LHCN-M2 (cell line): ENCODE measurements at places on chromosomes 4 and X. TPM values are rescaled to one million over a fixed set of nuclear protein-coding genes. Genes with fewer than 3 reads are reported as not detected.

ZNF827 gene
- 4.2 and 8.3 TPM in 2 replicates for total RNA-seq

ARX gene
- 0.06 TPM in 1 of 2 replicates, not detected in the other for total RNA-seq

PPARGC1A gene
- total RNA-seq: 0.90 and 0.98 TPM in 2 replicates

CLNK gene
- not detected in 2 replicates for total RNA-seq

UXT gene
- 109 and 156 TPM in 2 replicates for total RNA-seq

MTTP gene
- total RNA-seq: 0.06 TPM in 1 of 2 replicates, not detected in the other

RBM46 gene
- total RNA-seq: 0.06 TPM in 1 of 2 replicates, not detected in the other

AFM gene
- not detected in 2 replicates for total RNA-seq

PABPC1L2A gene
- total RNA-seq: not detected in 2 replicates

LNX1 gene
- total RNA-seq: 10.8 and 15.0 TPM in 2 replicates

SPANXD gene
- total RNA-seq: not detected in 2 replicates

FAT1 gene
- total RNA-seq: 269 and 277 TPM in 2 replicates

MMGT1 gene
- 20.7 and 23.8 TPM in 2 replicates for total RNA-seq

IBSP gene
- total RNA-seq: not detected in 2 replicates

FUNDC1 gene
- 16.5 and 22.2 TPM in 2 replicates for total RNA-seq

ZMYM3 gene
- 20.8 and 21.9 TPM in 2 replicates for total RNA-seq

FAM47C gene
- 0.06 TPM in 1 of 2 replicates, not detected in the other for total RNA-seq

KLHL34 gene
- total RNA-seq: not detected in 2 replicates

F8A2 gene
- not detected in 2 replicates for total RNA-seq
